ENCODE measurements at places on chromosomes 6 and 20.

DNA sequence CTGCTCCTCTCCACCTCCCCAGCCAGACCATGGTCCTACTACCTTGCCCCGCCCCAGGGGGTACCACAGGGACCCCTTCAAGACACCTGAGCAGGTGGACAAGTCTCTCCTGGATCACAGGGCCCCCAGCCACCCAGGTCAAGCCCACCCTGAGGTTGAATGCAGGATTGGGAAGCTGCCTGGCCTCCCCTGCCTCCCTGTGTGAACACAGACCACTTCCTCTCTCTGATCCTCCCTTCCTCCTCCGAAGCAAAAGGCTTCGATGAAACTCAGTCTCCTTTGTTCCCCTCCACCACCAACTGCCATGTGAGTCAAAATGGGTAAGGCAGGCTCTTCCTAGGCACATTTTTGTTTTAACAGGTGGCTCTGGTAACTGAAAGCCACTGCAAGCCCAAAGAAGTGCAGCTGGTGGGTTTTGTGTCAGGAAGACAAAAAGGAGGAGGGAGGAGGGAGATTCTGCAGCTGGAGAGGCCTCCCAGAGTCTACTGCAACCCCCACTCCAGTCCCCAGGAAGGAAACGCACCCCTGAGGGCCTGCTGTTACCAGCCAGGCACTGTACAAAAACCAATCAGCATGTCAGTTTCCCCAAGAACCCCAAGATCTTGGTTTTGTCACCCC, 5.4 kb downstream of the ADA start:
- no peak for DNase-seq

GRCh38 chr6:139323511-139324300, 31.9 kb upstream of the TXLNB start:
- DNase-seq: peak; percentile 81

DNA sequence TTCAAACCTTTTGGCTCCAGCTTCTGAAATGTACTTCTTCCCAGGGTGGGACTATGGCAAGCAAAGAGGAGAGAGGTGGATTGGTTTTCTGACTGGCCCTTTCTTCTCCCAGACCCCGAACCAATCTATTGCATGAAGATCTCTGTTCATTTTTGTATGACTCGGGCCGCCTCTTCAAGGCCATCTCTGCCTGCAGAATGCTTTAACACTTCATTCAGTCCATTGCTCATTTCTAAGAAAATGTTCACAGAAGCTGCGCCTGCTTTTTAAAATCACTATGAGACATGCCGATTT, 1.6 kb downstream of the VGLL2 start:
- DNase-seq: no peak

- DNase-seq: no peak
These were observed 150.4 kb downstream of the RNGTT start for GRCh38 chr6:88813045-88813444.

DNA sequence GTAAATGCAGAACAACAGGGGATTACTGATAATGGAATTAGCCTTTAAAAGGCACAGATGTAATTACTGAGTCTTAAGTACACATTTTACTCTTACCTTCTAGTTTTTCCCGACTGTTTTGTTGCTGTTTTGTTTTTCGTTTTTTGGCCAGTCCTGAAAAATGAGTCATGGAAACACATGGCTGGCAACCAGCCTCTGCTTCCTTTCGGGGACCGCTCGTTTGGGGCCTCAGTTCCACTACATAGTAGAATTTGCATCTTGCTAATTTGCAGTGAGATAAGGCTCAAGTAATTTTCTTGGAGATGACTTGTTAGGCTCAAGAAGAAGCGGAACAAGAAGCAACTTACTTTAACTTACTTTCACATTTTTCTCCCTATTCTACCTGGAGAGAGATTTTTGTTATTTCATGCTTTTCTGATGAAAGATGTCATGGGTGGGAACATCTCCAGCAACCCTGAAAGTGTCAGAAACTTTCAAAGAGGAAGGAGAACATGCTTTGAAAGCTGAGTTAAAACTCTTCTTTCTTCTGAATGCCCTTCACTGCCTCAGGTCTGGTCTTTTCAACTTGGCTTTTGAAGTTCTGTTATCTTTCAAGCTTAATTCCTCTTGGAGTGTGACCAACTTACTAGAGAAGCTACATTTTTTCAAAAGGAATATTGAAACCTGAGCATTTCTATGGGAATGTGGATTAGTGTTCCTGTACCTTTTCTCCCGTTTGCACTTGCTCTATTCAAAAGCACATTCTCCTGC, 71.5 kb upstream of the HDAC2 start:
- DNase-seq: no peak

- no peak for DNase-seq
These were observed 22.5 kb downstream of the PREX1 start for GRCh38 chr20:48805286-48805685.

DNA sequence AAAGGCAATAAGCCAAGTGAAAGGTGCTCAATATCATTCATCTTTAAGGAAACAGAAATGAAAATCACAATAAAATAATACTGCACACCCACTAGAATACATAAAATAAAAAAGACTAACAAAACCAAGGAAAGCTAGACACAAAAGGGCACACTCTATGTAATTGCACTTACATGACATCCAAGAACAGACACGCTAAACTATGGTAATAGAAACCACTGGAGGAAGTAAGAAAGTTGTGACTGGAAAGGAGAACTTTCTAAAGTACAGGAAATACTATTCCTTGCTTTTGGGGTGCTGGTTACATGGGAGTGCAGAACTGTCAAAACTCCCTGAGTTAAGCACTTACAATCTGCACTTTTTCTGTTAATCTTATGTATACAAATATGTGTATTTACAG, 253.7 kb upstream of the RUNX2 start:
- DNase-seq: peak; percentile 16

DNA sequence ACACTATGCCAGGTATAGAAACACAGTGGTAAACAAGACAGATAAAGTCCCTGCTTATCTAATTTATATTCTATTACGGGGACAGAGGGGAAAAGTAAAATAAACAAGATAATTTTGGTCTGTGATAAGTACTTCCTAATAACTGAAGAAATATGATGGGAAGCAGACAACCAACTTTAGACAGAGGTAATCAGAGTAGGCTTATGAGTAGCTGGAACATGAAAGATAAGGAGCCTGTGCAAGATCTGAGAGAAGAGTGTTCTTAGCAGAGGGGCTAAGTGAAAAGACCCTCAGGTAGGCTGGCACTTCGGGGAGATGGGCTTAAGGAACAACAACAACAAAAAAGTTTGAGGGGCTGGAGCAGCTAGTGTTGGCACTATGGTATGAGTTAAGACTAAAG, 4.1 kb downstream of the RNF8 start:
- no peak for DNase-seq

DNA sequence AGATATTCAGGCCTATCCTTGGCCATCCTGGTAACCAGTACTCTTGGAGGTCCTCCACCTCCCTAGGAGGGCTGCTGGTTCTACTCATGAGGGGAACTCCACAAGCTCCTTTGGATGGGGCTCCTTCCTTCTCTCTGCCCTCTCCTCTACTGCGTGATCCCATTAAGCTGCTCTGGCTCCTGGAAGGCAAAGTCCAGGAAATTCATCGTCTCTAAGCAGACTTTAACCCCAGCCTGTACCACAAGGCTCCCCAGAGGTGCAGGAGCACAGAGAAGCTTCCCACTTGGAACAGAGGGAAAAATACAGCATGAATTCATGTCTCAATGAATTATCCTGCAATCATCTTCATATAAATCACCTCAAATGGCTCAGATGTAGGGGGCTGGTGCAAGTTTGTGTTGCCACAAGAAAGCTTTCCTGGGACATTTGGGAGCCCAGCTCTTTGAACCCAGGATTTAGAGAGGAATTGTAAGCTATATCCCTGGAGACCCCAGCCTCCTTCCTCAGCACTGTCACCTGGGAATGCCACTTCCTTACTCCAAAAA, 355.4 kb downstream of the CDC5L start:
- DNase-seq: no peak

- DNase-seq: peak; percentile 43
These were observed 12.1 kb upstream of the MLN start for GRCh38 chr6:33815854-33816253.

DNA sequence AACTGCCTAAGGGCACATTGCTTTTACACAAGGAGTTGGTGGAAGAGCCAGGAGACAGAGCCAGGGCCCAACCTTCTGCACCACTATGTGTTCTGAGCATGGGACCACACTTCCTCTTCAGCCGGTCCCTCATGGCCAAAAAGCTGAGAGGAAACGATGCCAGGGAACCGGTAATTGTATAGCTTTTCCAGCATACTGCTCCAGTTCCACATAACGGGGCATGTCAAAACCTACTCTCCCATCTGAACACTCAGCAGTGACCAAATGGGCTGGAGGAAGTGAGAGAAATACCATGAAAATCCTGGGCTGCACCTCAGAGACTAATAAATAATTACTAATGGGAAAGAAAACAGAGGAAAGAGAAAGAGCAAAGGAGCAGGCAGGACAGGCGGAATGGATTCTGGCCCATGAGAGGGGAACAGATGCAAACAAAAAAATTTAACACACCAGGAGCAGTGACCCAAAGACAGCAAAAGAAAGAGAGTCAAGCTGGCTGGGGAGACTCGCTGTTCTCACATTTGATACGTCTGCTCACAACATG, 52.0 kb upstream of the BMP2 start:
- DNase-seq: no peak

DNA sequence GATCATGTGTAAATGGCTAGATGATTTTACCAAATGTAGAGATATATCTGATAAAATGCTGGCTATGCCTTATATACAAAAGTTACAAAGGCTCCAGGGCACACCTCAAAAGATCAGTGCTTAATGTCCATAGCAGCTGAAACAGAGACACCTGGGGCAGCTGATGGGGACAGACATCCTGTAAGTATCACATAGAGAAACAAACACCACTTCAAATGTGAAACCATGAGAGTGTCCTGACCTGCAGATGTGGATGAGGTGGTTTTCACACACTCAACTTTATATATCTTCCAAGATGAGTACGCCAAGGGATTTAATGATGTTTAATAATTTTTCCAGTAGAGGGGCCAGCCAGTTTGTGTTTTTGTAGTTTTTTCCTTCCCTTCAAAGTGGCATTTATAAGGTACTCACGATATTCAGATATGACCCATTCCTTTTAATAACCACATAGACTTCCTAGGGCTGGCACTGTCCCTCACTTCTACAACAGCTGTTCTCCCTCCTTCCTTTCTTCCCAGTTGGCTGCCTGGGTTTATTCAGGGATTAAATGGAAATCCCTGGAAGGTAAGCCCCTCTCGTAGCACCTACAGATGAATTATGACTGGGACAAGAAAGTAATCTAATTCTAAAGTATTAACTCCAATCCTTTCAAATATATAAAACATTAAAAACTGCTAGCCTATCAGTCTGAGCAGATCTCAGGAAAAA, 50.3 kb upstream of the MCM9 start:
- no peak for DNase-seq

GRCh38 chr20:12053353-12053752, 135.7 kb downstream of the BTBD3 start:
- peak; percentile 91 for DNase-seq

- DNase-seq: no peak
These were observed 2.1 kb upstream of the UBE2C start for GRCh38 chr20:45810191-45810970.

DNA sequence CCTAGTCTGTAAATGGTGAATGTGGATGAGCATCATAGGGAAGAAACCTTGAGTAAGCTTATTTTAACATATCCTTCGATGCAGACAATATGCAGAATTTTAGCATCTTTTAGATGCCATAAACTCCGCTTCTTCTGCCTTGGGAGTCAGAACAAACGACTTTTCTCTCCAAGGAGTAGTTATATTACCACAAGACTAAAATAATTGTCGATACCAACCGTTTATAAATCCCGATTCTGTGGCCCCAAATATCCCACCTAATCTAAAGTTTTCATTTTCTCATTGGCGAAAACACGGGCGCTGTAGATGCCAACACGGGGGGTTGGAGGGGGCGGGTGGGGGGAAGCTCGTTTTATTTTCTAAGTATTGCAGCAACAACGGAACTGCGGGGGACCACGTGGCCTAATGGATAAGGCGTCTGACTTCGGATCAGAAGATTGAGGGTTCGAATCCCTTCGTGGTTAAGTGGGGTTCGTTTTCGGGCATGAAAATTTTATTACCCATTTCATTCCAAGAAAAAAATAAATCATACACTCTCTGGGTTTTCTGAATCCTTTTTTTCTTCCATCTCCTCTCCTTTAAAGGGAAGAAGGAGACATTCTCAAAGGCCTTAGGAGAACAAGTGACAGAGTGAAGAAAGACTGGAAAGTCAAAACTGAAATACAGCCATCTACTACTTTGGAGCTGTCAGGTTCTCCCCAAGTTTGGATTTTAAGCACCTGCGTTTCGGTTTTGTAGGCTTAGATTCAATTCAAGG, 65.5 kb upstream of the BTN3A2 start:
- no peak for DNase-seq

DNA sequence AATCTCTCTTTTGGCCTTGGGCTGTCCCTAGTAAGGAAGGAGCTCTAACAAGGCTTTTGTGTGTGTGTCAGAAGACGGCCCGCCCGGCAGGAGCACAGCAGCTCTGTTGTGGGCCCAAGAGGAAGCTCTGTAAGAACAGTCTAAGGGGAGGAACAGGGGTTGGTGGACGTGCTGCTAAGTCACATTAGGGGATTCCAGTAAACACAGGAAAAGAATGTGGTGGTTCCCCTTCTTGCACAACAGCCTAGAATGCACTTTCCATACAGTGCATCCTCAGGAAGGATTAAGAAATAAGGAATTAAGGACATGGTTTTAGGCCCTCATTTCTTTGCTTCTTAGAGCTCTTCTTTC, 114.5 kb downstream of the RNF144B start:
- DNase-seq: peak; percentile 93

DNA sequence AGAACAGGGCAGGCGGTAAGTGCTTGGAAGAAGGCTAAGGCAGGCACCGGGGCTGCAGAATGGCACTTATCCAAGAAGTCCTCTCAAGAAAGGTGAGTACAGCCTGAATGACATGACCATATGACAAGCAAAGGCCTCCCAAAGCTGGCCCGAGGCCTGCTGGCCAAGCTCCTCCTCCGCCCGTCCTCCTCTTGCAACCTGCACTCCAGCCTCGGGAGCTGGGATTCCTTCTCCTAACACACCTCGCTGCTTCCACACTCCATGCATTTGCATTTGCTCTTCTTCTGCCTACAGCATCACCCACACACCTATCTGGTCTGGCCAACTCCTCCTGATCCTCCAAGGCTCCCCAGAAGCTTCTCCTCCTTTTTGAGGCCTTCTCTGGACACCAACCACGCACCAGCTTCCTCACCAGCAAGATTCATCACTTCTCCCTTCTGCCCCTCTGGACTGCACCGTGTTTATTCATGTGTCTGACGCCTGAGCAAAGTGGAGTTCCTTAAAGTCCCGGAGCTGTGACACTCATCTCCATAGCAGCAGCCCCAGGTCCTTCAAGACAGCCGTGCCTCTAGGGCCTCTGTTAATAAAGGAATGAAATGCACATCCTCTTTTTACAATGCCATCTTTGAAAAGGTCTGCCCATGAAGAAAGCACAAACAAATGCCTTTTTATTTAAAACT, 32.3 kb downstream of the CNKSR3 start:
- no peak for DNase-seq

- DNase-seq: peak; percentile 59
These were observed 113.3 kb upstream of the SSTR4 start for GRCh38 chr20:22921595-22922421.

DNA sequence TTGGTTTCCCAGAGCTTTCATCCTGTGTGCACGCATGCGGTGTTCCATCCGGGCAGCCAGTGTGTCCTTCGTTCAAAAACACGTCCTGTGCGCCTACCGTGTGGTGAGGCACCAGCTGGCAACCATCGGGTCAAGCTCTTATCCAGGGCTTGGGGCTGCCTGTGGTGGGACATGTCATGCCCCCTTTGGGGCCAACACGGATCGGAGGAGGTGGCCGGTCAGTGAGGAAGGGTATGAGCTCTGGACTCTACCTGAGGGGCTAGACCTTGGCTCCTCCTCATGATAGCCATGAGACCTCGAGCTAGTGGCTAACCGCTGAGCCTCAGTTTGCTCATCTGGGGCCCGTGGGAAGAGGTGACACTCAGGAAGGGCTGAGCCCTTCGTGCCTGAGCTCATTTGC, 158.5 kb upstream of the PMEPA1 start:
- DNase-seq: no peak

Data from iris pigment epithelial cell (primary cell).